ENCODE measurements at places on chromosomes 3 and 15.

DNA sequence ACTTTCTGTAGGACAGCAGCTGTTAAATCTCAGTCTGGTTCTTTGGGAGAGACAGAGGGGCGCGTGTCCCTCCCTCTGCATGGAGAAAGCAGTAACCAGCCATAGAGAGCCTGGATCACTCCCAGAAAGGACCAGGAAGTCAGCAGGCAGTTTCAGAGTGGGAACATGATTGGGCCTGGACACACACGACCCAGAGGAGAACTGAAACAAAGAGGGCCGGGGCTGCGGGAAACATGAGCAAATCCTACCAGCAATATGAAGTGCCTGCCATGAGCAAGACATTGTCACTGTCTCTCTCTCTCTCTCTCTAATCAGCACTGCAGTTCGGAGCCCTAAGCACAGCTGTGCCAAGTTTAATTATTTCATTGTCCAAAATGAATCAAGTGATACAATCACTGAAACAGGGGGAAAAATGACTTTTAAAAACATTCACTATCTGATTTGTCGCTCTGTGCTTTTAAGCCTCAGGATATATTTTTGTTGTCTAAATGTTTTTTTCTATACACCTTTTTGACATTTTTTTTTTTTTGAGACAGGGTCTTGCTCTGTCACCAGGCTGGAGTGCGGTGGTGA, 17.6 kb downstream of the MUC13 start:
- DNase-seq = no peak

DNA sequence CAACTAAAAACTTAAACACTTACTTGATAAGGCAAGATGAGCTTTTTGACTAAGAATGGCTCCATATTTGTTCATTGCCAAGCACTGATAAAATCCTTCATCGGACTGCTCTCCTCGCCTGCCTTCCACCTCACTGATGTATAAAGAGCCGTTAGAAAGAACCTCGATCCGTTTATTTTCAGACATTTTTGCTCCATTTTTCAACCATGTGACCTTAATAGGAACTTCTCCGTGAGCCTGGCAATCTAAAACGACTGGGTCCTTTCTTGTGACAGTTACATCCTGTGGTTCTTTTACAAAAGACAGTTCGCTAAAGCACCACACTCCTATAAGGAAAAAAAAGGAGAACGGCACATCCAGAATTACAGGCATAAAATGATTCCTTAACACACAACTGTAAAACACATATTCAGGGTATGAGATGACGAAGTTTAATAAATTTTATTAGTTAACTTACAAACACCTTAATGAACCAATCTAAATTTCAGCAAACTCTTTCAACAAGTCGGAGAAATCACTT, 2.5 kb downstream of the PRTG start:
- DNase-seq = no peak

DNA sequence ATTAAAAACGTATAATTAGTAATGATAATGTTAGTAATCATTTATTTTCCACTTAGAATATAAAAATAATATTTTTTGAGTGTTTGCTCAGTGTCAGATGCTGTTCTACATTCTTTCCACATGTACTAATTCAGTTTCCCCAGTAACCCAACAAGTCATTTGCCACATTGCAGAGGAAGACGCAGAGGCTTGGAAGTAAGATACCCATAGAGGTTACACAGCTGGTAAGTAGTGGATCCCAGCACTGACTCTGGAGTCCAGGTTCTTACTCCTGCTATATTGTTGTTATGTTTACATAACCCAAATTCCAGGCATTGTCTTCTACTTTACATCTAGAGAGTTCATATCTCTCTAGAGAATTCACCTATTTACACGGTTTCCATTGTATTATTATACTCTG, 48.2 kb upstream of the MYO5C start:
- DNase-seq = no peak

DNA sequence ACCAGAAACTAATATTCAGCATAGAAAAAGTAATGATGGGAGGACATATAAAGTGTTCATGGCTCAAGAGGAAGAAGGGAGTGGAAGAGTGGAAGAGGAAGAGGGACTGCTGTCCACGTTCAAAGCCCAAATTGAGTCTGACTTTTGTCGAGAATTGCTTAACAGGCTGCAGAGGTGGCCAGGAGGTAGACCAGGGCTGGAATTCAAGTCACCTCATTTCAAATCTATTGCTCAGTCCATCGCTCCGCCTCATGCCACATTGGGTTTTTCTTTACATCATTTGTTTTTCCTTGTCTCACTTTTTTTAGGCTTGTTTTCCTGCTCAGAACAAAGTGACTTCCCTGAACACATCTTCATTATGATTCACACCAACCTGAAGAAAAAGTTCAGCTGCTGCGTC, 97.0 kb downstream of the RPL39L start:
- no peak for DNase-seq

DNA sequence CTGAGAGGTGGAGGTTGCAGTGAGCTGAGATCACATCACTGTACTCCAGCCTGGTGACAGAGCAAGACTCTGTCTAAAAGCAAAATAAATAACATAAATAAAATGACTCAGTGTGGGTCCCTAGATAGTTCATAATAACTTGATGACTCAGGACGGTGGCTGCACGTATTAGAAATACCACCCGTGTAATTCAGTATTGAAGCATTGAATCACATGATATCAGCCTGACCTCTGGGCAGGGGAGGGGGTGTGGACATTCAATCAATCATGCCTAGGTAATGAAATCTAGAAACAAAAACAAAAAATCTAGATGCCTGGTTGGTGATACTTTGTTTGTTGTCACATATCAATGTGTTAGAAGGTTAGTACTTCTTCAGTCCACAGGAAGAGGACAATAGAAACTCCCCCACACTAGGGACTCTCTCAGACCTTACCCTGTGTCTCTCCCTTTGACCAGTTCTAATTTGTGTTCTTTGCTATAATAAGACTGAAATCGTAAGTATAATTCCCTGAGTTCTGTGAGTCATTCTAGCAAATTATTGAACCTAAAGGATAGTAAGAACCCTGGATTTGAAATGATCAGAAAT, 177.3 kb downstream of the GAP43 start:
- no peak for DNase-seq
